Hematopoietic multipotent progenitor cell treated with erythropoietin and hydrocortisone succinate and interleukin-3 and kit ligand, for 6 days (in vitro differentiated cells): ENCODE measurements at places on chromosomes 1 and 21.

DNA sequence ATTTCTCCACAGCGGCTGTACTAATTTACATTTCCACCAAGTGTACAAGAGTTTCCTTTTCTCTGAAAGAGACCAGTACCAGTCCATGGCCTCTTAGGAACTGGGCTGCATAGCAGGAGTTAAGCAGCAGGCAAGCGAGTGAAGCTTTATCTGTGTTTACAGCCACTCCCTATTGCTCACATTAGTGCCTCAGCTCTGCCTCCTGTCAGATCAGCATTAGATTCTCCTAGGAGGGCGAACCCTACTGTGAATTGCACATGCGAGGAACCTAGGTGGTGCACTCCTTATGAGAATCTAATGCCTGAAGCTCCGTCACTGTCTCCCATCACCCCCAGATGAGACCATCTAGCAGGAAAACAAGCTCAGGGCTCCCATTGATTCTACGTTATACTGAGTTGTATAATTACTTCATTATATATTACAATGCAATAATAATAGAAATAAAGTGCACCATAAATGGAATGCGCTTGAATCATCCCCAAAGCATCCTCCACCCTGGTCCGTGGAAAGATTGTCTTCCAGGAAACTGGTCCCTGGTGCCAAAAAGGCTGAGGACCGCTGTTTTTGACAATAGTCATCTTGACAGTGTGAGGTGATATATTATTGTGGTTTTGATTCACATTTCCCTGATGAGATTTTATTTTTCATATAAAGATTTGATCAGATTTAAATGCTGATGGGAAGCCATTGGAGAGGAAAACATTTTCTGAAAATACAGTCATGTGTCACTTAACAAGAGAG is 45.5 kb upstream of the MRPS6 start:
- DNase-seq: peak; percentile 29

DNA sequence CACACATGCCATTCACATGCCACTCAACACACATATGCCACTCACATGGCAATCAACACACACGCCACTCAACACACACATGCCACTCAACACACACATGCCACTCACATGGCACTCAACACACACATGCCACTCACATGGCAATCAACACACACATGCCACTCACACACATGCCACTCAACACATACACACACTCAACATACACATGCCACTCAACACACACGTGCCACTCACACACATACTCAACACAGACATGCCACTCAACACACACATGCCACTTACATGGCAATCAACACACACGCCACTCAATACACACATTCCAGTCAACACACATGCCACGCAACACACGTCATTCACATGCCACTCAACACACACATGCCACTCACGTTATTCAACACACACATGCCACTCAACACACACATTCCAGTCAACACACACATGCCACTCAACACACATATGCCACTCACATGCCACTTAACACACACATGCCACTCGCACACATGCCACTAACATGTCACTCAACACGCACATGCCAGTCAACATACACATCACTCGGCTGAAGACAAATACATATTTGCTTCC is 182.9 kb downstream of the NPHP4 start:
- DNase-seq: no peak

GRCh38 chr21:44415073-44416025 is 40.0 kb upstream of the LRRC3 start:
- DNase-seq: no peak

GRCh38 chr1:984476-984814 is 2.6 kb upstream of the PERM1 start:
- no peak for DNase-seq

DNA sequence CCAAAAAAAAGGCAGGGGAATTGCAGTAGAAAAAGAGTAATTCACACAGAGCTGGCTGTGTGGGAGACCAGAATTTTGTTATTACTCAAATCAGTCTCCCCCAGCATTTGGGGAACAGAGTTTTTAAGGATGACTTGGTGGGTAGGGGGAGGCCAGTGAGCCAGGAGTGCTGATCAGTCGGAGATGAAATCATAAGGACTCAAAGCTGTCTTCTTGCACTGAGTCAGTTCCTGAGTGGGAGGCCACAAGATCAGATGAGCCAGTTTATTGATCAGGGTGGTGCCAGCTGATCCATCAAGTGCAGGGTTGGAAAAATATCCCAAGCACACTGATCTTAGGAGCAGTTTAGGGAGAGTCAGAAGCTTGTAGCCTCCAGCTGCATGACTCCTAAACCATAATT is 23.7 kb upstream of the EDARADD start:
- DNase-seq: no peak

GRCh38 chr1:184473176-184473966 is 86.5 kb downstream of the C1orf21 start:
- DNase-seq: no peak

DNA sequence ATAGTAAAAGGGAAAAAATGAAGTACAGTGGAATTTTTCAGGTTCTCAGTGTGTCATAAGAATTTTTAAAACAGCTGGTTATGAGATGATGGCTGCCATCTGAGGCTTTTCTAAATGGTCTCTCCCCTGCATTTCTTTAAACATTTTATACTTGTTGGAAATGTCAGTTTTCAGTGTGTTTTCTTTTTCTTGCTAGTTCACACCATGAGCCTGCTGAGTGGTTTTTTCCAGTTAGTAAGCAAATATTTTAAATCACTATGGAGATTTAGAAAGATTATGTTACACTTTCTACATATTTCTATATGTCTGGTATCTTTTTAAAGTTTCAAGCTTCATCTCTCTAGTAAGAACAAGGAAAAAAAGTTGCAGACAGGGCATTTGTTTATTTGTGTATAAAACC is 9.6 kb downstream of the RBM15 start:
- DNase-seq: no peak

- peak; percentile 53 for DNase-seq
Observed at GRCh38 chr1:205272536-205272935, 44.8 kb downstream of the TMCC2 start.

DNA sequence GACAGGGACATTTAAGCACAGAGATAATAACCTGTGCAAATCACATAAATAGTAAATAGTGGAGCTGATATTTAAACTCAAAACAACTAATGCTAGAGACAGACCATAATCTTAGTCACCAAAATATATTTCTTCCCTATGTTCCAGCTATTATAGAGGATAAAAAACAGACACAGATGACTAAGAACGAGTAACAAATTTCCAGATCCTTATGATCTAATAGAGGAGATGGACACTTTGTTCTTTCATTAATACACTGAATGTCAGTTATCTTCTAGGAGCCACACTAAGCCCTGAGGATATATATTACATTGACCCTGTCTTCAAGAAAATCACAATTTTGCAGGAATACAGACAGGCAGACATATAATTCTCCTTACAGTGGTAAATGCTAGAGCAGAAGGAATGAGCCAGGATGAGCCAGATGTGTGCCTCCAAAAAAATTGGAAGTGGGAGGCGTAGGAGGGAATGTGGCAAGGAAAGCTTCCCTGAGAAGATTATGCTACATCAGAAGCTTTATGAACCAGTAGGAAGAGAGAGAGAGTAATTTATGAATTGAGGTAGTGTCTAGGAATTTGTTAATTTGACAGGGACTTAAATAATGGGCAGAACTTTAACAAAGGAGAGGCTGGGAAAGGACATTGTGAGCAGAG is 395.4 kb upstream of the BEND5 start:
- no peak for DNase-seq

- no peak for DNase-seq
Observed at GRCh38 chr1:54551891-54552290, 3.9 kb downstream of the ACOT11 start.

DNA sequence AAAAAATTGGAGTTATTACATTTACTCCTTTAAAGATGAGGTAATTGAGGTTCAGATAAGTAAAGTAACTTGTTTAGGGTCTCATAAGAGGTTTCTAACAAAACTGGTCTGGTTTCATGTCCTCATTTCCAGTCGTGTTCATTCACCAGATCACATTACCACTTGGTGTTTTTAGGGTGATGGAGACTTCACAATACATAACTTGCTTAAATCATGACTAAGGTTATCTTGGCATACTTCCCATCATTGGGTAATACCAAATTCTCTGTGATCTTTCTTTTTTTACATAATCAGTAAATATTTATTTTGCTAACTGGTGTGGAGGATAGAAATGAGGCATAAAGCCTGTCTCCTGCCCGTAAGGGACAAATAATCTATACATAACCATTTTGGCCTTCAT is 31.6 kb upstream of the RPTN start:
- no peak for DNase-seq

DNA sequence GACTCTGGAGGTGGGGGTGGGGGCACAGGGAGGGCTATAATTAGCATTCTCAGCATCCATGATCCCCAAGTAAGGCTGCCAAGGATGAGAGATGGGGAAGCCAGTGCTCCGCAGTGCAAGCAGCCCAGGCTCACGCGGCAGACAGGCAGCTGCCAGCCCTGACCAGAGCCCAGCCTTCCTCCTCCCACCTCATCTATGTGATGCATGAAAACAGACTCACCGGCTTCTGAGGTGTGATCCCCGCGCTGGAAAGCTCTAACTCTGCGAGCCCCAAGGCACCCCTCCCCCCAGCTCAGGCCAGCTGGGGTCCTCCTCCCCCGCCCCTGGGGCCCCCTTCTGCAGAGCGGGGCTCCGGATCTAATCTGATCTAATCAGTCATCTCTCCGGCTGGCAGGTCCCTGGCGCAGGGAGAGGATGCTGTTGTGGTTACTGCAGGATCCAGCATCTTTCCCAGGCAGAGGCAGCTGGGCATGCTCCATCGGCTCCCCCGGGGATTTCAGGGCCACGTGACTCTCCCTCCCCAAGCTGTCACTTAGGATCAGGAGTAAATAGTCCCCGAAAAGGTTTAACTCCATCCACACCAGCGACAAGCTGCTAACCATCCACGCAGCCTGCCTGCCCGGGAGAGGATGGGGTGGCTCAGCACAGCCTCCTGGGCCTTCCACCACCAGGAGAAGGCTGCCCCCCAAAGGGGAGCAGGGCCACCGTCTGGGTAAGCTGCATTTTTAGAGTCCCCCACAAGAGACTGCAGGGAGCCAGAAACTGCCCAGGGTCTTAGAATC is at the start of gene PLEKHA6:
PLEKHA6 (minus strand) TSS at position 456 of the 782 bp plus-strand sequence. CDS start 86,202 bp downstream, outside the sequence.
- peak; percentile 57 for DNase-seq

DNA sequence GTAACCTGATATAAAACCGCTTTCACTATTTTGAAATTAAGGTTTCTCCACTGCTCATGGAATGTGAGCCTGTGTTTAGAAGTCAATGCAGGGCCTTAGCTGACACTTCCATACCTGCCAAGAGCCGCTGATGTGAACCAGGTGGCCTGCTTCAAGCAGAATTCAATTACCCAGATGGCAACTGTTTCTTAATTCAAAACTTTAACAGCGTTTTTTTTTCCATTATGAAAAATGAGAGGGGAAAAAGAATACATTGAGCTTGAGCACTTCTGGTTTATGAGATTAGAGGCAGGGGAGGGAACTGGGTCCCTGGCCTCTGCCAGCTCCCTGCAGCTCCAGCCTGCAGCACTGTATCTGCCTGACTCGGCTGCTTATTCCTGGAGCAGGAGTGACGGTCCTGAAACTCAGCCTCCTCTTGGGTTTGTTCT is 7.7 kb upstream of the ATP1A1 start:
- DNase-seq: no peak

DNA sequence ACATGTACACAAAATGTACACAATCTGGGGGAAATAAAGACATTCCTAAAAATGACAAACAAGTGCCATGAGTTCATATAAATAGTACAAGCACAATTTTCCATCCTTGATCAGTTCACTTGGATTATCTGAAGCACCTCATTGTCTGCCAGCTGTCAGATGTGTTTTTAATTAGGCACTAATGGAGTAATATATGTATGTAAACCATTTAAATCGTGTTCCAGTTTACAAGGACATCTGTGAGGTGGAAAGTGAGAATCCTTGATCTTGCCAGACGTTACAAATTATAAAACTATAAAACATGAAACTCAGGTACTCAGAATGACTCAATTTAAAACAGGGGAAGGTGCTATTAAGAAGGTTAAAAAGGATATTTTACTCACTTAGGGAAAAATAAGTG is 1312.2 kb downstream of the PLA2G4A start:
- no peak for DNase-seq

DNA sequence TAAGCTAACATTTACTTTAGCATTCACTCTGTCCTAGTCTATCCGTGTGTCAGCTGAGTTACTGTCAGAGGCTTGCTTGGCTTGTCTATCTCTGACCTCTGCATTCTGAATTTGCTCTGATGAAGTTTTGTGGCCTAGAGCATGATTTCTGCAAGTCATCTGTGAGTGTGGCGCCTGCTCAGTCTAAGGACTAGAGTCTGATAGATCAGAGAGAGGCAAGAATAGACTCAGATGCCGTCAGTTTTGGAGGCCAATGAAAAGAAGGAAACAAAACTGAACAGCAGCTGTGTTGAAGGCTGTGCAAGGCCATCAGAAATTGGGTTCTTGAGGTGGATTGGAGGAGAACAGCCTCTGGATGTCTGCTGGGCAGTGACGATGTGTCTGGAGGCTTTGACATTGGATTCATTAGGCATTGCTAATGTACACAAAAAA is 573.1 kb downstream of the USP25 start:
- peak; percentile 54 for DNase-seq

GRCh38 chr1:87928623-87929022 is 599.9 kb downstream of the LMO4 start:
- DNase-seq: no peak

DNA sequence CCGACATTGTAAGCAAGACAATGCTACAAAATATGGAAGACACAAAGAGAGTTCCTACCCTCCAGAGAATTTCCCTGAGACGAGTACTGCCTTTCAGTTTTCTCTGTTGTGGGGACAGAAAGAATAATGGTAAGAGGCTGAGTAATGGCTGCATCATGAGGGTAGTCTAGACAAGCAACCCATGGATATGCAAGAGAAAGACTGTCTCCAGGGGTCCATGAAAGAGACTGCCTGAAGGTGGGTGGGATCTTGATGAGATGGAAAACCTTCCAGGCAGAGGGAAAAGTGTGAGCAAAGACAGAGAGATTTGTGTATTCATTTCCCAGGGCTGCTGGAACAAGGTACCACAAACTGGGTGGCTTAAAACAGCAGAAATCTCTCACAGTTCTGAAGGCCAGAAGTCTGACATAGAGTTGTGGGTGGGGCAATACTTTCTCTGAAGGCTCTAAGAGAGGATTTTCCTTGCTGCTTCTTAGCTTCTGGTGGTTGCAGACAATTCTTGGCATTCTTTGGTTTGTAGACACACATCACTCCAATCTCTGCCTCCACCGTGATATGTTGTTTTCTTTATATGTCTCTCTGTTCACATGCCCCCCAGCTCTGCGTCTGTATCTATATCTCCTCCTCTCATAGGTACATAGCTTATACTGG is 41.4 kb downstream of the ANP32E start:
- DNase-seq: no peak

GRCh38 chr1:94678202-94678848 is 136.8 kb upstream of the F3 start:
- no peak for DNase-seq

GRCh38 chr1:67608661-67609576 is 76.1 kb upstream of the GADD45A start:
- no peak for DNase-seq

DNA sequence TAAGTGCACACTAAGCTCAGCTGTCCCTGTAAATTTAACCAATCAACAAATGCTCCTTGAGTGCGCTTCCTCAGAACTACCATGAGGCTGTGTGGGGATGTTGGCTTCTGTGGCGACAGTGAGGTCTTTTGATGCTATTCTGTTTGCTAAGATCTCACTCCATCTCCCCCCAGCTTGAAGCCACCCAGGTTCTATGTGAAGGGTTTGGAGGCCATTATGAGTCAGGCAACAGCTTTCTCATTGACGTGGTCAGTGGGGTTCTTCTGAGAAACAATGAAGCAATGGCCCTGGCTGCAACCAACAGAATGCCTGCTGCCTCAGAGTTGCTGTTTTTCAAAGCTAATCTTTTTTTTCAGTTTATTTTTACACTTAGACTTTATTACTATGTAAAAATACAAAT is 205.5 kb downstream of the PTBP2 start:
- no peak for DNase-seq
